ENCODE measurements at places on chromosomes 3 and 15.

- no peak for DNase-seq
Measured at GRCh38 chr3:56951366-56951765, 109.1 kb upstream of the SPATA12 start.

GRCh38 chr3:127483902-127484591 lies 106.5 kb downstream of the TPRA1 start:
- DNase-seq: no peak

- no peak for DNase-seq
Measured at GRCh38 chr3:159953325-159954085, 35.1 kb upstream of the IL12A start.

DNA sequence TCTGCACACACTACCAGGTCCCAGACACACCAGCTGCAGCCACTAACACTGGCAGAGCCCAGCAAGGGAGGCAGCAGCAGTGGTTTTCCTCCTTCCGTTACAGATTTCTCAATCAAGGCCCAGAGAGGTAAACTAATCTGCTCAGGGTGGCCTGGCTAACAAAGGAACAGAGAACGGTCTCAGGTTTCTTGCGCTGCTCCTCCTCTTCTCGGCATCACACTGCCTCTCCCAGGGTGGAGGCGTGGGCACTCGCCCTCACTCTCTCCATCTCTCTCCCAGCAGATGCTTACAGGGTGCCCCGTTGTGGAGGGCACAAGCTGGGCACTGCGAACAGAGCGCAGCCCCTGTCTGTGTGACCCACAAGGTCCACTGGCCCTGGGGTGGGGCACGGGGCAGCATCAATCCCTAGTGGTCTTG lies 228.7 kb downstream of the VPS13C start:
- no peak for DNase-seq

GRCh38 chr3:62622553-62623174 lies 249.3 kb upstream of the FEZF2 start:
- DNase-seq: no peak

GRCh38 chr15:70267879-70268278 lies 170.2 kb upstream of the TLE3 start:
- no peak for DNase-seq

DNA sequence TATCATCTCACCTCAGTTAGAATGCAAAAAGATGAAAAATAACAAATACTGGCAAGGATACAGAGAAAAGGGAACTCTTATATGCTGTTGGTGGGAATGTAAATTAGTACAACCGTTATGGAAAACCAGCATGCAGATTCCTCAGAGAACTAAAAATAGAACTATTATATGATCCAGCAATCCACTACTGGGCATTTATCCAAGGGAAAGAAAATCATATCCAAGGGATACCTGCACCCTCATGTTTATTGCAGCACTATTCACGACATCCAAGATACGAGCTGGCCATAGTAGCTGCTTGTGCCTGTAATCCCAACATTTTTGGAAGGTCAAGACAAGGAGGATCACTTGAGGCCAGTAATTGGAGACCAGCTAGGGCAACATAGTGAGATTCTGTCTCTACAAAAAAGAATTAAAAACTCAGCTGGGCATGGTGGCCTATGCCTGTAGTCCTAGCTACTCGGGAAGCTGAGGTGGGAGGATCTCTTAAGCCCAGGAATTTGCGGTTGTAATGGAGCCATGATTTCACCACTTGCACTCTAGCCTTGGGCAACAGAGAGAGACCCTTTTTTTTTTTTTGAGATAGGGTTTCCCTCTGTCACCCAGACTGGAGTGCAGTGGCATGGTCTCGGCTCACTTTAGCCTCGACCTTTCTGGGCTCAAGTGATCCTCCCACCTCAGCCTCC lies 26.6 kb downstream of the USP50 start:
- no peak for DNase-seq

GRCh38 chr3:16893618-16894200 lies 9.0 kb downstream of the PLCL2 start:
- DNase-seq: no peak

- no peak for DNase-seq
Measured at GRCh38 chr3:24496529-24497482, 2.2 kb upstream of the THRB start.

GRCh38 chr3:128312271-128312670 lies 154.4 kb downstream of the DNAJB8 start:
- no peak for DNase-seq

GRCh38 chr3:140941434-140942220 lies at the start of gene SLC25A36:
TSS of gene SLC25A36 (plus strand) at chr3:140941836. CDS start at chr3:140942055, 219 bp downstream.
- peak; percentile 94 for DNase-seq

- DNase-seq: no peak
Measured at GRCh38 chr3:184050217-184050847, 2.5 kb upstream of the HTR3C start.

DNA sequence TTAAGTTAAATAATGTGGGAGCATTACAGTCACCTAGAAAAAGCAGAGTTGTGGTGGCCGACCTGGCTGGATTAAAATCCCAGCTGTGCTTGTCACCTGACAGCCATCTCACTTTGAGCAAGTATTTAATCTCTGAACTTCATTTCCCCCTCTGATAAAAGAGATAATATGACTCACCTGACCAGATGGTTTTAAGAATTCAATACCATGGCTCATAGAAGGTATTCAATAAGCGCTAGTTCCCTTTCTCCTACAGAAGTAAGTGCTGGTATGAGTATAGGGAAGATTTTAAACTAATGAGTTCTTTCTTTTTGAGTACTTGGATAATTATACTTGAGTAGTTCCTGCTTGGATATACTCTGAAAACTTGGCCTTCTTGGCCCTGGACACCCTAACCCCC lies 325.5 kb downstream of the IL5RA start:
- DNase-seq: no peak

GRCh38 chr15:79943820-79944219 lies 27.2 kb downstream of the BCL2A1 start:
- no peak for DNase-seq

- DNase-seq: no peak
Measured at GRCh38 chr3:151838574-151839312, 24.8 kb downstream of the AADAC start.

DNA sequence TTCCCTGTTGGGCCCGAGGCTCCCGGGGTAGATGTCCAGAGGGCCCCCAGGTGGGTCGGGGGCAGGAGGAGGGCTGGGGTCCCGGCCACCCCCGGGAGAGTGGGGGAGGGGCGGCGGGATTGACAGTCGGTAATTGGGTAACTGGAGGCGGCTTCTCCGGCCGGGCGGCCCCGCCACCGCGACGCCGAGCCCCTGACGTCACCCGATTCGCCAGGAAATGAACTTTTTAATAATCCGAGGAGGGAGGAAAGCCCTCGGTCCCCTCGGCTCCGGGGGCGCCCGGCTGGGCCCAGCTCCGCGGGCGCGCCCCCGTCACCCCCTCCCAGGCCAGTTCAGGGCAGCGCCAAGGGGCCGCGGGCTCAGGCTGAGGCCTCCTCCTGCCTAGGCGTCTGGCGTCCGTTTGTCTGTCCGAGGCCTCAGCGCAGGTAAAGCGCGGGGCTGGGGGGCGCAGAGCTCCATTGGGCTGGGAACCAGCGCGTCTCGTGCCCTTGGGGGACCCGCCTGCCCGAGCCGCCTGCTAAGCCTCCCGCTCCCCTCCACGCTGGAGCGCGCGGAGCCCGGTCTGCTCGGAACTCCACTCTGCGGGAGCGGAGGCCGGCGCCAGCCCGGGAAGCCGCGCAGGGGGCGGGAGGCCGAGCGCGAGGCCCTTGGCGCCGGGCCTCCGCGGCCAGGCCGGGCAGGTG lies 3.9 kb downstream of the GATA2 start:
- no peak for DNase-seq

GRCh38 chr15:52295421-52296001 lies at the start of gene MYO5C:
TSS of gene MYO5C (minus strand) at chr15:52295804. CDS start at chr15:52295636, 168 bp downstream.
- peak; percentile 1 for DNase-seq

GRCh38 chr3:134211797-134212196 lies 38.9 kb downstream of the RYK start:
- DNase-seq: no peak
